SK-MEL-5 (cell line): ENCODE measurements at places on chromosomes 12 and 14. TPM values are rescaled to one million over a fixed set of nuclear protein-coding genes. Genes with fewer than 3 reads are reported as not detected.

C12orf42 gene
- total RNA-seq, result 0.63 TPM in 1 of 2 replicates, not detected in the other

CIROP gene
- total RNA-seq, result not detected in 2 replicates

SLC6A15 gene
- 101 and 103 TPM in 2 replicates for total RNA-seq

UBR7 gene
- total RNA-seq, result 28.0 and 36.6 TPM in 2 replicates

SLC17A8 gene
- total RNA-seq, result 0.11 TPM in 1 of 2 replicates, not detected in the other

CCT2 gene
- 474 and 489 TPM in 2 replicates for total RNA-seq

DAO gene
- not detected in 2 replicates for total RNA-seq

ACOT4 gene
- 0.11 and 0.43 TPM in 2 replicates for total RNA-seq

GLS2 gene
- total RNA-seq, result not detected in 2 replicates

MGAT2 gene
- 33.9 and 39.0 TPM in 2 replicates for total RNA-seq

OTUB2 gene
- total RNA-seq, result 3.5 and 4.4 TPM in 2 replicates

RNU4-1 gene
- not detected in 2 replicates for total RNA-seq

ADAM21 gene
- total RNA-seq, result not detected in 2 replicates

ITGA7 gene
- 60.5 and 65.4 TPM in 2 replicates for total RNA-seq

SERPINA3 gene
- 195 and 196 TPM in 2 replicates for total RNA-seq

GPR135 gene
- 2.4 and 2.9 TPM in 2 replicates for total RNA-seq

ABCC9 gene
- total RNA-seq, result not detected in 2 replicates

HOXC4 gene
- 2.2 and 2.4 TPM in 2 replicates for total RNA-seq

FGF23 gene
- total RNA-seq, result not detected in 2 replicates

LYZ gene
- total RNA-seq, result 0.37 and 0.88 TPM in 2 replicates

NUAK1 gene
- 0.63 and 0.69 TPM in 2 replicates for total RNA-seq

ATXN7L3B gene
- total RNA-seq, result 23.9 and 24.6 TPM in 2 replicates

NRXN3 gene
- total RNA-seq, result 0.03 and 1.4 TPM in 2 replicates

SLC6A13 gene
- total RNA-seq, result 0.08 TPM in 1 of 2 replicates, not detected in the other

MOK gene
- total RNA-seq, result 98.9 and 111 TPM in 2 replicates

RAB2B gene
- total RNA-seq, result 15.5 and 19.9 TPM in 2 replicates

NDUFB1 gene
- 380 and 394 TPM in 2 replicates for total RNA-seq

RASAL1 gene
- total RNA-seq, result 0.74 and 0.85 TPM in 2 replicates

IL22 gene
- not detected in 2 replicates for total RNA-seq

UBE3B gene
- total RNA-seq, result 20.5 and 20.7 TPM in 2 replicates

TMEM121 gene
- 16.3 and 17.8 TPM in 2 replicates for total RNA-seq

MYO1H gene
- total RNA-seq, result 0.08 TPM in 1 of 2 replicates, not detected in the other

CLEC2B gene
- 13.0 and 13.1 TPM in 2 replicates for total RNA-seq

P2RX2 gene
- total RNA-seq, result not detected in 2 replicates

KRT85 gene
- not detected in 2 replicates for total RNA-seq

KERA gene
- not detected in 2 replicates for total RNA-seq

KRT79 gene
- total RNA-seq, result not detected in 2 replicates

RPL10L gene
- total RNA-seq, result not detected in 2 replicates

IL26 gene
- total RNA-seq, result not detected in 2 replicates

IL31 gene
- not detected in 2 replicates for total RNA-seq

SYNDIG1L gene
- total RNA-seq, result not detected in 2 replicates

PTPRR gene
- 2.6 and 3.9 TPM in 2 replicates for total RNA-seq

PLD4 gene
- not detected in 2 replicates for total RNA-seq

RITA1 gene
- 38.8 and 39.1 TPM in 2 replicates for total RNA-seq

MMP17 gene
- total RNA-seq, result 42.6 and 63.2 TPM in 2 replicates

PLEKHG7 gene
- total RNA-seq, result not detected in 2 replicates

DHRS7 gene
- total RNA-seq, result 103 and 110 TPM in 2 replicates

SUDS3 gene
- 42.4 and 56.0 TPM in 2 replicates for total RNA-seq

ASCL1 gene
- 0.29 TPM in 1 of 2 replicates, not detected in the other for total RNA-seq

POTEG gene
- 0.21 and 0.35 TPM in 2 replicates for total RNA-seq
